Upper lobe of right lung (tissue), 1 donor: ENCODE measurements at places on chromosomes 6 and 20. TPM values are rescaled to one million over a fixed set of nuclear protein-coding genes. Genes with fewer than 3 reads are reported as not detected.
A peak's percentile ranks its signal among the peaks of the same experiment; 100 is the strongest.

- no peak for DNase-seq
Observed at GRCh38 chr6:9801249-9801754, 613.6 kb downstream of the TFAP2A start.

GRCh38 chr20:62237801-62238568 lies at the start of gene OSBPL2:
TSS of gene OSBPL2 (plus strand) at chr20:62238521. CDS start at chr20:62256185, 17,664 bp downstream.
- peak; percentile 100 for DNase-seq

DNA sequence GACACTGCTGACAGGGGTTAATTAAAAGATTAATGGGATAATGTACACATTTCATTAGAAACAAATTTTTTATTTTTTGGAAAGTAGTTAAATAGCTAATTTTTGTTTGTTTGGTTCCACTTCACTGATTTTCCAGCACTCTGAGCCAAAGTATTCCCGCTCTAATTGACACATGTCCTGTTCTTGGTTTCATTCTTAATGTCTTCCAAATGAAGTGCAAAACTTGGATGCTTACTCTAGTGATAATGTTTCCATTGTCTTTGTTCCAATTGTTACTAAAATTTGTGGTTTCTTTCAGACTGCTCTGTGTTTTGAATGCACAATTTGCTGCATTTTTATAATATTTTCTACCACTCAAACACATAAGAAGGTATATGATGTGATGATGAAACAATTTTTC lies 794.3 kb downstream of the PHF3 start:
- no peak for DNase-seq

DNA sequence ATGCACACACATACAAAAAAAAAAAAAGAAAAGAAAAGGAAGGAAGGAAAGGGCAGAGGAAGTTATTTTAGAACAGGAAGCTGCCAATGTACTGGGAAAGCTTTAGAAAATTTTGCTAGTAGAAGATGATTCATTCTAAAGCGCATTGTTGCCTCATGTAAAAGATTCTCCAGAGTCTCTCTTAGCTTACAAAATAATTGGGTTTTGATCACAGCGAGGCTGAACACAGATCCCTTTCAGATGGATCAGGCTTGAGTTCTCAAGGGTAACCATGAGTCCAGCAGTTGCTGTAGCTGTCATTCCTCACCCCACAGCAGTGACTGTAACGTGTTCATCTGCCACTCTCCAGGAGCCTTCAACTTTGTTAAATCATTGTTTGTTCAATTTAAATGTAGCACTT lies 81.9 kb downstream of the PHACTR2 start:
- DNase-seq: no peak

DNA sequence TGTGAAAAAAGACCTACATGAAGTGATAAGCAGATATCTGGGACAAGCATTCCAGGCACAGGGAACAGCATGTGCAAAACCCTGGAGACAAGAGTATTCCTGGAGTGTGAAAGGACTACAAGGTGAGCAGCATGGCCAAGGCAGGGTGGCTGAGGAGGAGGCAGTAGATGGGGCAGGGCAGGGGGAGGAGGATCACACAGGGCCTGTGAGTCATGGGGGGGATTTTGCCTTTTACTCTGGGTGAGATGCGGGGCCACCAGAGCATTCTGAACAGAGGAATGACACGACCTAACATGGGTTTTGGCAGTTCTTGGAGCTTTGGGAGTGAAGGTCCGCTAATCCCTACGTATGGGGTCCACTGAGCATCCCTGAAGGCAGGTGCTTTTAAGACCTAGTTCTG lies 69.8 kb upstream of the CCN6 start:
- no peak for DNase-seq

- DNase-seq: no peak
Observed at GRCh38 chr20:57991211-57991881, 237.1 kb downstream of the ANKRD60 start.

The FAXC gene
- 5.4 TPM for total RNA-seq

The HRH3 gene
- not detected for total RNA-seq

DNA sequence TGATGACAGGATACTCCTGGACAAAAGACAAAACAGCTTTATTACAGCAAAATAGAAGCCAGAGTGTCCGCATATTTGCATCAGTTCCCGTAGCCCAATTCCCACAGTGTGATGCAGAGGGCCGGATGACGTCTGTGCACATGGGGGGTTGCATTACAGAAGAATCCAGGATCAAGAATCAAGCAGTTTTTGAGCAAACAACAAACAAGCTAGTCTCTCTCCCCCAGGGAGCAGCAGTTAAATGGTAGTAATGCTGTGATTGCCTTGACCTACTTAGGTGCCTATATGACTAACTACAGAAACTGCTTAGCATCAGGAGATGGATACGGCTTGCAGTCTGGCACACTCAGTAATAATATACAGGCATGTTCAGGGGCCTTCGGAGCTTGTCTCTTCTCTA lies 3.2 kb upstream of the SDHAF4 start:
- no peak for DNase-seq

DNA sequence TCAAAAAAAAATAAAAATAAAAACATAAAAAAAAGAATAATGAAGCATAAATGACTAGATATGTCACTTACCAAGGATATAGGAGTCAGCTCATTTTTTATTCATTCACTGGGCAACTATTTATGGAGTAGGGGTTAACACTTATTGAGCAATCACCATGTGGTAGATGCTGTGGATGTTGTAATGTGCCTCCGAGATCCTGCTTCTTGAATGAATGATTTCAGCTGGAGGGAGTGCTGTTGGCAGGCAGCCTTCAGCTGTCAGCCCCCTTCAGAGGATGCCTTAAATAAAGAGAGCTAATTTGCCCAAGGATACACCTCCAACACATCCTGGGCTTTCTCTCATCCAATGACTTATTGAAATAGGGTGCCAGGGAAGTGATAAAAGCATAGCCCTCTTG lies 229.5 kb upstream of the DTNBP1 start:
- no peak for DNase-seq

DNA sequence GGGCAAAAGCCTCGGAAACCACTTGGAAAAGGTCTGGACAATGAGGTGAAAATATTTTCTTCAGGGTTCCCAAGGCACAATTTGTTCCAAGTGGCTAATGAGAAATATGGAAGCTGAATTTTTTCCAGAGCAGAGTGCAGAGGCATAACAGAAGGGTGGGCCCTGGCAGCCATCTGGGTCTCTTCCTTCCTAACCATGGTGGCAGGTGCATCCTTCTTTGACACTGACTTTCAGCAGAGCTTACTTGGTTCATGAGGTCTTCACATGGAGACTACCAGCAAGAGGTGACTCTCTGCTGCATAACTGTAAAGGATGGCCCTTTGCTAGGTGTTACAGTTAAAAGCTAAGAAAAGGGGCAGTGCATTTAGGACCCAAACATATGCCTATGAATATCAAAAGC lies 522.9 kb downstream of the KIF16B start:
- DNase-seq: no peak

DNA sequence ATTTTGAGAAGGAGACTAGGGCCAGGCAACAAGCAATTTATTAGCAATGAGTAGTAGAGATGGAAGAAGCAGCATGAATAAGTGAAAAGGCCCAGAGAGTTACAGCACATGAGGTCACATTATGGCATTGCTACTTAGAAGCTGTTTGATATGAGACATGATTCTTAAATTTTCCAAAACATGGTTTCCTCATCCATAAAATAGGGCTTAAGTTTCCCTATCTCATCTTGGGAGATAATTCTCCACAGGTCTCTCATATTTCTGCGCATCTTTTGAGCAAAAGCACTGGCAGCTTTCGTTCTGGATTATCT lies 656.1 kb downstream of the EPHA7 start:
- DNase-seq: no peak

The COX4I2 gene
- 19.1 TPM for total RNA-seq

GRCh38 chr6:47308552-47309290 lies 984 bp downstream of the TNFRSF21 start:
- DNase-seq: peak; percentile 67

DNA sequence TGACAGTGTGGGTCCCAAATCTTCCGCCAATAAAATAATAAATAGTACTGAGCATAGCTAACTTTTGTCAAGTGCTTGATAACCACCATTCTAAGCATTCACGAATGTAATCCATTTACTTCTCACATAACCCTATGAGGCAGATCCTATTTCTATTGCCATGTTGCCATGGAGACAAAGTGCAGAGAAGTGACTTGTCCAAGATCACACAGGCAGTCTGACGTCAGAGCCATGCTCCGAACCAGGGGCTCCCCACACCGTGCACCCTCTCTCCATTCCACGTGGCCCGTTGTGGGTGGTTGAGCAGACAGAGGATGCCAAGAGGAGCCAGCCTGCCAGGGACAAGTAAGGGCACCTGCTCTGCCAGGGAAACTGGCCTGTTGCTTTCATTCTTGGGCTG lies 38.9 kb downstream of the CDH22 start:
- DNase-seq: no peak

The SNTA1 gene
- total RNA-seq: 8.6 TPM

GRCh38 chr6:154605178-154605881 lies 94.8 kb upstream of the CNKSR3 start:
- no peak for DNase-seq

DNA sequence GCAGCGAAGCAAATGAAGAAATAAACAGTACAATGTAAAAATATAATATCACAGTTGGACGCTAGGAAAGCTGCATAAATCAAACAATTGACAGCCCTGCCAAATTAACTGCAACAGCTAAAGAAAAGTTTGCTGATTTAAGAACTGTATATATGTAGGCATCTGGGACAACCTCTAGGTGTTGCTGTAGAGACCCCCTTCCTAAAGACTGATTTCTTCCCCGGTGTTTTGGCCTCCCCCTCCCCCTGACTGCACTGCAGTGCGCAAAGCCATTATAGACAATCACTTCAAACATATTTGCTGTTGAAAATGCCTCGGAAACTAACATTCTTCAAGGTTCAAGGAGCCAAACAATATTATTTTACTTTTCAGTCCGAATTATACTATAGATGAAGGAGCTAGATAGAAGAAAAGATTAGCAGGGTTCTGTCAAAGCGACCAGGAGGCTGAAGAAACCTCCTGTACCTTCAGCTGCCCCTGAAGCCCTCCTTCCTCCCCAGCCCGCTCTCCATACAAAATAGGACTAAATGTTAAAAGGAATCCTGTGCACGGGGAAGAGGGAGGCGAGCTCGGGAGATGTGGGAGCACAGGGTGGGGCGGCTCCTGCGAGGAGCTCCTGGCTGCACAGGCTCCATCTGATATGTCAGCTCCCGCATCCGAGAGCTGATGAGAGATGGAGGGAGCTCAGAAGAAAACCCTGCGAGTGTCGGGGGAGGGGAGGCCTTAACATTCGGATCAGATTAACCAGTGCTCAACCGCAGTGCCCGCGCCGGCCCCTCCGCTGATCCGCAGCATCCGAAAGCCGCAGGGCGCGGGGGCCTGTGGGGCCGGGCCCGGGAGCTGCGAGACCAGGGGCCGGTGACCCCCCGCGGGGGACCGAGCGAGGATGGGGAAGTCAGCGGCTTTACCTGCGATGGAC lies 822 bp downstream of the ELOVL4 start:
- no peak for DNase-seq

DNA sequence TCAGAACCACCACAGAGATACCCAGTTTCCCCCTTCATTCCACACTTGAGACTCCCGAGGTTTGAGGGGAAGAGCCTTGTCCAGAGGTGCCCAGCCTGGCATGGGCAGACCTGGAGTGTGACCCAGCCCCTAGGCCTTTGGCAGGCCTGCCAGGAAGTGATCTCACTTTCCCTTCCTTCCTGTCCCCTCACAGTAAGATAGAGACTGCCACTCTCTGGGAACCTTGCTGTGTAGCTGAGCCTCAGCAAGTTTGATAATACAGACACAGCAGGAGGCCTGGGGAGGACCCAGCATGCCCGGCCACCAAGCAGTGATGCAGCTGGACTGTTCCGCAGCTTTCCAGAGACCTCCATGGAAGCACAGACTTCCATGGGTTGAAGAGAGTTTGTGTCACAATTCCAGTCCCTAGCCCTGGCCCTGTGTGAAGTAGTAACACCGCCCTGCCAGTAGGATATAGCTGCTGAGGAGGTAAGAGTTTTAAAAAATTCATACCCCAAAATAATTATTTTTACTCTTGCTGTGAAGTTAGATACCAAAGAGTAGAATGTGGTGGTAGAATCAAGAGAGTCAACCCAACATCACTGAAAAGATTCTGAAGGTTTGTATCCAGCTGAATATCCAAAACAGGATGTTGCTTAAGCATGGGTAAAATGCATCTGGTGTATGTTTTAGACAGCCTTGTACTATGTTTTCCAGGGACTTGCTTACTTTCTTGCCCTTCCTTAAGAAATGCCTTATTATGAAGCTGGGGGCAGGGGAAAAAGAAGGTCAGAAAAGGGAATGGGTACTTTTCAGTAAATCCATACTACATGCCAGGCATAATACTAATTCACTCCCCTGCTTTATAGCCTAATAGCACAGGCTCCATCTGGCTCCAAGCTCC lies 16.3 kb downstream of the PKIG start:
- no peak for DNase-seq

- no peak for DNase-seq
Observed at GRCh38 chr20:32364554-32365208, 6.5 kb downstream of the ASXL1 start.

DNA sequence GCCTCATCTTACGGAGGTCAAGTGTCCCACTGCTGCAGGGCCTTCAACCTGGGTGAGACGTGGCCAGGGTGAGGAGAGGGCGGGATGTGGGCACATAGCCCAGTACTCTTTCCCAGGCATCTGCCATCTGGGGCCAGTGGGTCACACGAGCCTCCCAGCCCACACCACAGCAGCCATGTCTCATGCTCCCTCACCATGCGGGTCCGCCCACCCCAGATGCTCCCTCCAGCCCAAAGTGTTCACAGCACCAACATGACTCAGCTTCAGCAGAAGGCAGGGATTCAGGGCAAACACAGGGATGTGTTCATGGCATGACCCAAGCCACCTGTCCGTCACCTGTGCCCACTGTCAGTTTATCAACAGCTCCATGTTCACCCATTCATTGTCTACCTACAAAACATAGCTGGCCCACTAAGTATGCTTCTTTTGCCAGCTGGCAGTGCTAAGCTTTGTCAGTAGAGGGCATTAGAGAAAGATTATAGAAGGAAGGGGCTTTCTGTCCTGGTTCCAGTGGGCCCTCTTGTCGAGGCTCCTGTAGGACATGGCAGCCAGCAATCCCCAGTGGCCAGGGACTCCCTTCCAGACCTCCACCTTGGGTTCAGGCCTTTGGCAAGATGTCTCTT lies 109.2 kb downstream of the FOXF2 start:
- no peak for DNase-seq

The PLG gene
- not detected for total RNA-seq

The TBX18 gene
- 1.0 TPM for total RNA-seq

GRCh38 chr6:3566812-3567211 lies 110.0 kb upstream of the SLC22A23 start:
- DNase-seq: no peak

The PTPRK gene
- 64.6 TPM for total RNA-seq

GRCh38 chr6:157229713-157230112 lies 93.6 kb downstream of the TMEM242 start:
- peak; percentile 23 for DNase-seq

The FOXA2 gene
- 21.7 TPM for total RNA-seq

The POU5F1 gene
- 2.8 TPM for total RNA-seq

DNA sequence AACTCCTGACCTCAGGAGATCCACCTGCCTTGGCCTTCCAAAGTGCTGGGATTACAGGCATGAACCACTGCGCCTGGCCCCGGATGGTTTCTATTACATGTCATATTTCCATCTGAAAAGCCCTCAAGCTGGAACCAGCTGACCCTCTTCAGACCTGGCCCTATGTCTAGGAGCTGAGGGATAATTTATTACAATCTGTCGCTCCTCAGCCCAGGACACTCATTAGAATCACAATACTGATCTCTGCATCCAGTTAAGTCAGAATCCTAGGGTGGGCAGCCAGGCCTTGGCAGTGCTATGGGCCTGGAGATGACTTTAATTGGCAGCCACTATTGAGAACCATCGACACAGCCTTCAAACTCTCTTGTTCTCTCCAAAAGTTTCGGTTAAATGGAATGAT lies 162.6 kb upstream of the SNX9 start:
- no peak for DNase-seq

- DNase-seq: no peak
Observed at GRCh38 chr20:50517817-50518154, 7.6 kb downstream of the PTPN1 start.
